ENCODE measurements at places on chromosomes 4 and X.

DNA sequence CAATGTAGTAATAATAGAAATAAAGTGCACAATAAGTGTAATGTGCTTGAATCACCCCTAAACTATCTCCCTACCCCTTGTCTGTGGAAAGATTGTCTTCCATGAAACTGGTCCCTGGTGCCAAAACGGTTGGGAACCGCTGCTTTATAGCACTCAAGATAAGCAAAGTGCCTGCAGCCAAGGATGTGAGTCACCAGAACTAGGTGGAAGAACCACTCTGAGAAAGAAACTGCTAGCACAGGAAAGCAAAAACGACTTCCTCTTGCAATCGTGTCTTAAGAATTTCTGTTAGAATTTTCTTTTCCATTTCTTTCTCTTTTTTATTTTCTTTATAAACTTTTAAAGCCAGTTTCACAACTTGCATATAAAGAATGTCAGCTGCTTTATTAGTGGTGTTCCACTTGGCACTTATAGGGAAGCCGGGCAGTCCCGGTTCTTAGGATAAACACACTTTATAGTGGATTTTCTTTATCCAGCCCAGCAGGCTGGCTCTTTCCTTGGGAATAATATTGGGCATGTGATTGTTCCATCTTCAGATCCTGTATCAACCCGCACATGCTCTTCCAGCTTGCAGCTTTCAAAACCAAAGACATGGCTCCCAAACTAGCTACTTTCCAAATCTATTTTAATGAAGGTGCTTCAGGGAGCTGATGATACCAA, 32.3 kb upstream of the CXCL8 start:
- DNase-seq = peak; percentile 91

GRCh38 chrX:138745196-138745595, 33.7 kb upstream of the FGF13 start:
- DNase-seq = peak; percentile 17

DNA sequence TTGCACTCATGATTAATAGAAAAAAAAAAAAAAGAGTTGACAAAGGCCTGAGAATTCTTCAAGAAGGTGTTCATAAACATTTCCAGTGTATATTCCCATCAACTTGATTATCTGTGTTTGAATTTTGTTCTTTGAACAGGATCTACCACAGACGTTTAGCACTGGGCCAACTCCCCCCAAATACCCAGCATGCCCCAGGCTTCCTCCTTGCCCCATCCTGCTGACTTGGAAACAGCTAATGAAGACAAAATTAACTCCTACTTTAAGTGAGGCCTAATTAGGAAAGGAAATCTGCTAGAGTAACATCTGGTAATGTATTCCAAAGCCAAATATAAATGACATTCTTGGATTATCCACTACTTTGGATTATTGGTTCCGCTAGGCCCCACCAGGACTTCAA, 52.5 kb downstream of the PPARGC1A start:
- DNase-seq = no peak

DNA sequence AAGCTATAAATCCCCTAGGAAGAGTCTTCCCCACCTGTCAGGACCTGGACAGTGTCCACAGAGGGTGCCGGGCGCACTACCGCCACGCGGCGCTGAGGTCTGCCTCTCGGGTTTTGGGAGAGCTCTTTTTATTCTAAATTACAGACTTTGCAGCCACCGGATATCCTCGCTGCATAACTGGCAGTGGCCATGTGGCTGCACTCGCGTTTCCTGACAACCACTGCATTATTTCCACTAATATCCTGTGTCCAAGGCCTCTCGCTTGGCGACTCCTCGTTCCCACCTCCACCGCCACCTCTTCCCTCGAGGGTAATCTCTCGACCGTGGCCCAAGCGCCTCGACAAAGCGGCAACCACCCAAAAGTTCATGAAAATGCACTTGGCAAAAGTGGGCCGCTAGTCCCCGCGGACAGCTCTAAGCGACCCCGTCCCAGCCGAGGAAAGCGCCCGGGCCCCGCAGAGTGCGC, 512 bp upstream of the TMEM131L start:
- DNase-seq = peak; percentile 75

DNA sequence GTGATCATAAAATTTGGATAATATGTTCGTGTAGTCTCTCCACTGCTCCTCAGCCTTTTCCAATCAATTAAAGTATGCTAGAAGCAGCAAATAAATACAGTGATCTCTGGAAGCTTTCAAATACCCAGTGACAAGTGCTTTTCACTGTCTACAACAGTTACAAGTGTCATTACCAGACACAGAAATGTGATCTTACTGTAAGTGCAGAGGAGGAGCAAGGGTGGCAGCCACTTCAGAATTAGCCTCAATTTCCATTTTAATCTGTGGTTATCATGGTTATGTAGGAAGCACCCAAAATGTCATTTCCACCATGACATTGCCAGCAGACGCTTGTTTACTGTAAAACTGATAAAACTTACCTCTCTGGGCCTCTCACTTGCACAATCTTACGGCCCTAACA, 133.9 kb upstream of the ADAMTS3 start:
- DNase-seq = no peak

DNA sequence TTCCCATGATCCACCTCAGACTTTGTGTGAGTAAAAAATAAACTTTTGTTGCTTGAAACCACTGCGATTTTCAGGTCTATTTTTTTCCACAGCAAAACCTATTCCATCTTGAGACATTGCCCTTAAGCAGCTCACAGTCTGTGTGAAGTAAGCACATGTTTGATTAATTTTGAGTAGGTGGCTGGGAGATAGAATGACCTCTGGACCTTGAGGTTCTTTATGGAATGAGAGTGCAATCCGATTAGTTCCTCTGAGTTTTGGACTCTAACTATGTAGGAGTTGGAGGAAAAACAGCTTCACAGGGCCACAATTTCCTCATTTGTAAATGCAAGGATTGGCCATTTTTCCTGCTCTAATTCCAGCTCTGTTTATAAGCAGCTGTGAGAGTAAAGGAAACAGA, 234.1 kb upstream of the IGFBP7 start:
- no peak for DNase-seq

DNA sequence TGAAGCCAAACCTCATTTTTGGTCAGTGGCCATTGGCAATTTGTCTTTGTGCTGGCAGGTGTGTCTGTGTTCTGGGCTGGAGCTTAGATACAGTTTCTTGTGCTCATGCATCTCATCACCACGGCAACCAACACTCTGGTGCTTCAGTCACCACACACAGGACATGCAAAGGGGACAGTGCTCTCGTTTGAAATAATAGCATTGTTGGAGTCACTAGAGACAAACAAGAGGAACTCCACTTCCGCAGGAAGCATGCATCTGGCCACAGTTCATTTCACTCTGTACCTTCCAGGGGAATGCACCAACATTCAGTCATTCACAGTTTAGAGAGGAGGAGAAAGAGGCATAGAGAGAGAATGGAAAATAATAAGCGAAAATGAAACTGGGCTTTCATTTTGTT, 267.4 kb downstream of the ANK2 start:
- no peak for DNase-seq

DNA sequence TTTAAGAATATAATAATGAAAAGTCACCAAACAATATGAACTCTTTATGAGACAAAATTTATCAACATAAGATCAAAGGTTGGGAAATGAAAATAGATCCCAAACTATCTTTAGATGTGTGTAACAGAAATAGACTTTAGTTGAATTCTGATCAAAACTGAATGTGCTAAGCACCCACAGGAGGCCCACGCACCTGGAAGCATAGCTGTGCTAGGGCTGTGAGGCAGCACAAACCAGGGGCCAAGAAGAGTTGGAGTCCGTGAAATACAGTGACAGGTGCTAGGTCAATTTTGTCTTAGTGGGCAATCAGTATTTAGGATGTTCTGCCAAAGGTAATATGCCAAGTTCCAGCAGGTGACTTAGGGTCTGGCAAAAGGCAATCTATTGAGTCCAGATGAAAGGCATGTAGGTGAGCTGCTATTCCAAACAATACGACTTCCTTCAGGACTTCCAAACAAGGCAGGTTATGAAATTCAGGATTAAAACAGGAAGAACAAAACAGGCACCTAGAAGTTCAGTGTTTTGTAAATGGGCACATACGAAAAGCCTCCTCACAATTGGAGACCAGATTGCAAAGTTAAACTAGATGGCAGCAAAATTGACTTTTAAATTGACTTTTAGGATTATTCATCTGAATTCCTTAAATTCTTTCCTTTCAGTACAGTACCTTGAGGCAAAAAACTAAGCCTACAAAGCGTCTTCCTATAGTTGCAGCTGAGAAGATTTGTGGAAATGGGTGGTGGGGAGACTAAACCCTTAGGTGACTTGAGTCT, 4.7 kb upstream of the PCDH18 start:
- no peak for DNase-seq

GRCh38 chr4:173288296-173288695, 45.9 kb downstream of the HMGB2 start:
- peak; percentile 58 for DNase-seq

- peak; percentile 11 for DNase-seq
These were observed 11.9 kb downstream of the EDNRA start for GRCh38 chr4:147492761-147493160.

GRCh38 chrX:13208281-13208935, 111.4 kb downstream of the ATXN3L start:
- DNase-seq = no peak

GRCh38 chrX:9860826-9861225, 74.6 kb downstream of the SHROOM2 start:
- DNase-seq = no peak

DNA sequence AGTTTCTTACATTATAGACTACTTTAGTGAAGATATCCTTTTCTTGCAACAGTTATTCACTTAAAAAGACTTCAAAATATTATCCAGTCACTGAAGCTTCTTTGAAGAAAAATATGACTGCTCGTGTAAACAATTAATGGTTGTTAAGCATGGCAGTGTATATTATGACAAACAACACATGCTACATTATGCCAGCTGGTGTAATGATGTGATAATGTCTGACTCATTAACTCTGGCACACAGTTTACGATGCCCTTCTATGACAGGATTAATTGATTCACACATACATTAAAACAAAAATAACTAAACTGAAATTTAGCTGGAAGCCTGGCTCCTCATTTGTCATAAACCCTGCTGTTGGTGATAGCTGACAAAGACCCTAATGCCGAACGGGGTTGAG, 22.4 kb downstream of the GK2 start:
- no peak for DNase-seq

DNA sequence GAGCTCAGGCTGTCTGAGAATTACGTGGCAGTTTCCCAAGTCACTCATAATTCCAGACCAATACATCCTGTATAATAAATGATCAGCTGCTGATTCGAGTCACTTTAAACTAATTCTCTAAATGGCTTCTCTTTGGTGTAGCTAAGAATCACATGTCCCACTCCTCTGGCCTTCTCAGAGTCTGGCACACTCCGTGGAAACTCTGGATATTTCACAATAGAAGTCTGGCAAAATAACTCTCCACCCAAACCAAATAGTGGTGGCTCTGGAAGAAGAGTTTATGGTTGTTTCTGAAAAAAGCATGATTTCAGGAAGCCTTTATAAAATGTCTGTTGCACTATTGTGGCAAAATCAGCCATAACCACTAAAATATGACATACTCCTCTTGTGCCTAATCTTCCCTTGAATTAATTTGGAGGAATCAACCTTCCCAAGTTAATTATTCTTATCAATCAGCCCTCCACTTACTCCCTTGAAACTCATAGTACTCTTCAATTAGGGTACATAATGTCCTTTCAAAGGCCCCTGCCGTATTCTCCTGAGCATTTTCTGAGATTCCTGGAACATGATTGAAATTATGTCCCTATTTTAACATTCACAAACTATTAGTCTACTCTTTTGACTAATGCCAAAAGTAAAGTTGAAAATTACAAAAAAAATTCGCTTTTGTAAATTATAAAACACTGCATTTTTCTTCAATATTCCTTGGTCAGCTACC, 991.6 kb downstream of the FAT4 start:
- no peak for DNase-seq

DNA sequence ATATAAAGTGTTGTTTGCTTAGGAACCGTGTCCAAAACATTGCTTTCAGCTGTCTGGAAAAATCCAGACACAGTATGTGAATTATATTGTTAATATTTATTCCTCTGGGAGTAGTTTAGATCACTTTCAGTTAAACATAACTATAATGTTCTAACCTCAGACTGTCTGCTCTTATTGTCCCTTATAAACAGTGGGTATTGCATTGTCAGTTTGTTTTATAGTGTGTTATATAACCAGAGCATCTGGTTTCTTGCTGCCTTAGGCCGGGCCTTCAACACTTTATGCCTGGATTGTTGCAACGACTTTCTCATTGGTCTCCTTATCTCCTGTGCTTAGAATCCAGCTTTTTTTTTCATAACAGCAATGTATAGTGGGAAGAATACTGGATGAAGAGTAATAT, 26.4 kb downstream of the ATG4A start:
- DNase-seq = no peak

Data from HFFc6 (cell line).